ENCODE measurements at places on chromosomes 6 and 20.

GRCh38 chr6:35973670-35974222 is 50.7 kb downstream of the SLC26A8 start:
- no peak for DNase-seq

DNA sequence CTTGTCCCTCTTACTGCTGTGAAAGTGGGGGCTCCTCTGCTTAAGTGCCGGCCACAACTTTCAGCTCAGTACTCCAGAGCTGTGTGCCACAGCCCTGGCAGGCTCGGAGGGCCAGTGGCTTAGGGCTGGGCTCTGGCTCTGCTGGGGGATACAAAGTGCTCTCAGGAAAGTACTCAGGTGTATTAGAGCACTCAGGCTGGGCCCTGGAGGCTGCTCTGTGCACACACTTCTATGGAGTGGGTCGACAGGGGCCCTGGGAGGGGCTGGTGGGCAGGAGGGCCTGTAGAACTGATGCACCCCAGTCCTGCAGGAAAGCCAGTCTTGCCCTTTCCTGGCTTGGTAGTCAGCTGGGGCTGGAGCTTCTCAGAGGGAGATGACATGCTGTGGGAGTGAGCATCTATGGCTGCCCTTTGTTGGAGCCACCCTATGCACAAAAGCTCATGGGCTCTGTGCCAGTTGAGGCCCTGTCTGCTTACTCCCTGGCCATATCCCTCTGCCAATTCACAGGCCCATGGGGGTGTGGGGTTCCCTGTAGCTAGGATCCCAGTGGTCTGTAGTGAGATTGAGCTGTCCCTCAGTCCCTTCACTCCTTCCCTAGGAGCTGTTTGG is 22.0 kb downstream of the CENPW start:
- DNase-seq: no peak

GRCh38 chr20:49916146-49917002 is 1.0 kb upstream of the SPATA2 start:
- no peak for DNase-seq

DNA sequence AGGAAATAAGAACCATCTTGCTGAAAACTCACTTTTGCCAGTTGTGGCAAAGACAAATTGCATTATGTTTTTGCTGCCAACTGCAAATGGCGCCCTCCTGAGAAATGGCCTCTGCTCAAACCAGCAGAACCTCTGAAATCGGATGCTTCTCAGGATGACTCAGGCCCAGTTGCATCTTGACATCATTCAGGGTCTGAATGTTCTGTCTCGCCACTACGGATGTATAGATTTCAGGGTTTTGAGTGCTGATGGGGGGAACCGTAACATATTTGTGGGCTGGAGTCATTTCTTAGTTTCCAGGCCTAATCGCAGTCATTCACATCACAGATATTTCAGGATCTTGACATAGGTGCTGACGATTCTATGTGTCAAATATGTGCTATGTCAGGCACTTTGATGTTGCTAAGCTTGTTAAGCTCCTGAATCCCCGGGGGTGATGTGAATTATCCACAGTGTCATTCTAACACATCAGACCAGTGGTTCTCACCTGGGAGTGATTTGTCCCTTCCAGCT is 207.1 kb downstream of the NFATC2 start:
- DNase-seq: no peak

GRCh38 chr6:52829046-52829817 is 11.4 kb downstream of the GSTA5 start:
- DNase-seq: no peak

DNA sequence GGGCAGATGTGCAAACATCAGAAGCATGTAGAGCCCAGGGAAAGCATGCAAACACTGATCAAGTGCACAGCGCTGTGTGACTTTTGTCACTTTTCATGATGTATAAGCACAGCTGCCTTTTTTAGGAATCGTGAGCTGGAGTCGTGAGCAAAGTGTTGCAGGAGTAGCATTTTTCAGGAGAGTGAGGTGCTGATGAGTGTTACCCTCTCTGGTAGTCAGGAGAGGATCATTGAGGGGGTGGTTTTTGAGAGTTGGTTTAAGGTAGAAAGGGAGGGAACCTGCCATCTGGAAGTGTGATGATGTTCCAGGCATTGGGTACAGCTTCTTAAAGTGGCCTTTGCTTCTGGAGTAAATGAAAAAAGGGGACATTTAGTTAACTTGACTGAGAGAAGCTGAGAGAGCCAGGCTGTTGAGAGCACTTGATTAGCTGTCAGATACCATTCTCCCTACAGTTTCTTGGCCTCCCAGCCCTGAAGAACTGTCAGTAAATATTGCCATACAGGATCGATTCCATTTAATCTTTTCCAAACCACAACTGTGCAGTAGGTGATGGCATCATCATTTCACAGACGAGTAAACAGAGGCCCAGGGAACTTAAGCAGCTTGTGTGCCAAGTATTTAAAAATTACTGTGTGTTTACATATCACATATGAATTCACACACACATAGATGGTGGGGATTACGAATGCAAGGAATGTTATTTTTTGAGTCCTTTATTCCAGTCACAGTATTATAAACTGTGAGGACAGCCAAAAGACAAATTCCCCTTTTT is 28.9 kb downstream of the TPD52L1 start:
- no peak for DNase-seq

DNA sequence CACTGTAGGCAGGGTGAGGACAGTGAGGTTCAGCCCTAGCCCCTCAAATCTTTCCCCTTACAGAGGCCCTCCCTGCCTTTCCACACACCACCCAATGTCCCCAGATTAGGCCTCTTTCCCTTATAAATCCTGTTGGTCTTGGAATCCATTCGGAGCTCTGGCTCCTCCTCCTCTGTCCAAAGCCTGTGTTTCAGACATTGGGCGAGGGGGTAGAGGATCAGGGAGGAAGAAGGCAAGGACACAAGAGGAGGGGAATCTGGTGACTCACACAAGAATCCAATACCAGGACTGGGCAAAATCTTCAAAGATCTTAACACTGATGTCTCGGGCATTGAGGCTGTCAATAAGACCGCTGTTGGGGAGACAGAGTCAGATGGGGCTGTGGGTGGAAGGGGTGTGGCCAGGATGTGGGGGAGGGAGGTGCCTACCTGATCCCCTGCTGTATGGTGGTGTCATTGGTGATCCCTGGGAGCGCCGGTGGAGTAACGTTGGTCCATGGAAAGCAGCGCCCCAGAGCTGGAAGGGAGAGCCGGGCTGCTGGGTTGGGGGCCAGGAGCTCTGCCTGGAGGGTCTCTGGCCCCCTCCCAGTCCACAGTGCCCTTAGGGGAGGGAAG is 7.6 kb downstream of the SLC44A4 start:
- DNase-seq: no peak

GRCh38 chr20:7189231-7189630 is 421.7 kb downstream of the BMP2 start:
- DNase-seq: no peak

- no peak for DNase-seq
These were observed 109.1 kb downstream of the TSHZ2 start for GRCh38 chr20:53080969-53081871.

DNA sequence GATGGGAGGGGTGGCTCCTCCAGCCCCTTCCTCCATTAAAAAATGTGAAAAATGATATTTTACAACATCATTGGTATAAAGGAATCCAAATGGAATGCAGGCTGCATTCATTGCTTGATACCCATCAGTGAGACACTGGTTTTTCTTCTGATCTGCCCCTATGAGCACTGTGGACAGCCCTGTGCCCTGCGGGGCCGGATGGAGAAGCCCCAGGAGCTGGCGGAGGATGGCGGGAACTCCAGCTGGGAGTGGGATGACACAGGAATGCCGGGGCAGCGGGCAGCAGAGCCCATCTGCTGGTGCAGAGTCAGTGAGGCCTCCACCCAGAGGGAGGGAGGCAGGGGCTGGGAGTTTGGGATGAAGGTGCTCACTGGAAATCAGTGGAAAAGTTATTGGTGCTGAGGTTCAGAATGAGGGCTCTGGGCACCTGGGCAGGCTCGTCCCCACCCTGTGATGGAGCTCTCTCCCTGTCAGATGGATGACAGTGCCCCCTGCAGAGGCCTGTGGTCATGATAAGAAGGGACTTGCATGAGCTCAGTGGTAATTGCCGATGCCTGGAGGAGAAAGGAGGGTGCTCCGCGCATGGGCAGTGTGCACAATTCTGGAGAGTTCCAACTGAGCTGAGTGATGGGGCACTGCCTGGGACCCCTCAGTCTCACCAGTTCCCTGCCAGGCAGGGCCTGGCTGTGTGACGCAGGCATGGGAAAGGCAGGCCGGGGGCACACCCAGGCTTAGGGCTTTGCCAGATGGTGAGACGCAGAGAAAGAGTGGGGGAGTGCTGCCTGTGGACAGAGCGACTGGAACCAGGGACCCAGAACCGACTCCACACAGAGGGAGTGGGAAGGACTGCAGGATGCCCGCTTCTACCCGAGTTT is 23.2 kb downstream of the CTCFL start:
- DNase-seq: no peak

DNA sequence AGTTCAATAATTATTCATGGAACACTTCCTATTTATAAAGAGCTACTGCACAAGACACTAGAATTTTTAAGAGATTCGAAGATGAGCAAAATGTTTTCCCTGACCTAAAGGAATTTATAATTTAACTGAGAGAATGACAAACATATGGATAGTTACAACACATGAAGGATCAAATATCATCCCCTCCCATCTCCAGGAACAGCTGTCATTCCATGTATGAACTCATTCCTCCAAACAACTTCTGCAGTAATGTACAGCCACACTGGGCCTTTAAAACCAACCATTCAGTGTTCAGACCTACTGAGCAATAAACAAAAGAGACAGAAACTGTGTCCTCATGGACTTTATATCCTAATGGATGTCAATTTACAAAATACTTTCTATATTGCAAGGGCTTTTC is 87.8 kb downstream of the KIF16B start:
- no peak for DNase-seq

- DNase-seq: no peak
These were observed 12.3 kb downstream of the FAM50B start for GRCh38 chr6:3861424-3861823.

DNA sequence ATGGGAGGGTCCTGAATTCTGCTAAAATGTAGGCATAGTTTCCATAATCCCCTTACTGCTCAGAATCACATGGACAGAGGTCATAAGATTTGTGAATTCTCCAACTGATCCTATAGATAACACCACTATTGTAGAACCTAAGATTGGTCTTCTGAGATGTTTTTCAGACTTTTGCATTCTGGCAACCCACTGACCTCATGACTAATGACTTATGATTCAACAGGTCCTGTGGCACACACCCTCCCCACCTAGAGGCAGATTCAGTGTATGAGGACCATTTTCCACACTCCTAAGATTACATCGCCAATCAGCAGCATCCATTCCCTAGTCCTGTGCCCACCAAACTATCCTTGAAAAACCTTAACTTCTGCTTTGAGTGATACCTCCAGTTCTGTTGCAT is 207.2 kb downstream of the BTBD9 start:
- DNase-seq: no peak

- DNase-seq: no peak
These were observed 10.2 kb downstream of the SYNDIG1 start for GRCh38 chr20:24479595-24479994.

GRCh38 chr6:129515004-129515403 is 195.0 kb downstream of the ARHGAP18 start:
- DNase-seq: no peak

- no peak for DNase-seq
These were observed 117.9 kb downstream of the SIM1 start for GRCh38 chr6:100346828-100347227.

DNA sequence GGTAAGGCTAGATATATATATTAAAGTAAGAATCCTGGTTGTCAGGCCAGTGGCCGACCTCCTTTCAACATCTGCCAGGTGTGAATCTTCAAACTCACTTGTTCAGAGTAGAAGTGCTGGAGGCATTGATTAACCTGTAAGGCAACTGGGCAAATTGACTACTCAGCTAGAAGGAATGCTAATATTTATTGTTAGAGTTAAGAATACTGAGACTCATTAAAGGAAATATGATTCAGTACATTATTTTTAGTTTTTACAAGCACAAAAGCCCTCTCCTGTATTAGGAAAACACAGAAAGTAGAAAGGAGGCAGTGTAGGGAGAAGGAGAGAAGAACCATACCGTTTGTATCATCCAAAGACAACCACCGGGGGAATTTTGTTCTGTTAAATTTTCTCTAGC is 53.5 kb downstream of the RIPOR2 start:
- DNase-seq: no peak

- no peak for DNase-seq
These were observed 39.5 kb downstream of the UNC5CL start for GRCh38 chr6:40999569-40999968.
